ENCODE measurements at places on chromosomes 11 and 22.
A peak's percentile ranks its signal among the peaks of the same experiment; 100 is the strongest.

- no peak for DNase-seq
Measured at GRCh38 chr22:23912293-23912903, 18.2 kb downstream of the MIF start.

- no peak for DNase-seq
Measured at GRCh38 chr22:42116848-42117424, 13.7 kb downstream of the CYP2D6 start.

GRCh38 chr11:35040221-35040942 lies 98.6 kb upstream of the CD44 start:
- no peak for DNase-seq

- no peak for DNase-seq
Measured at GRCh38 chr11:60118338-60118737, 29.9 kb downstream of the MS4A2 start.

DNA sequence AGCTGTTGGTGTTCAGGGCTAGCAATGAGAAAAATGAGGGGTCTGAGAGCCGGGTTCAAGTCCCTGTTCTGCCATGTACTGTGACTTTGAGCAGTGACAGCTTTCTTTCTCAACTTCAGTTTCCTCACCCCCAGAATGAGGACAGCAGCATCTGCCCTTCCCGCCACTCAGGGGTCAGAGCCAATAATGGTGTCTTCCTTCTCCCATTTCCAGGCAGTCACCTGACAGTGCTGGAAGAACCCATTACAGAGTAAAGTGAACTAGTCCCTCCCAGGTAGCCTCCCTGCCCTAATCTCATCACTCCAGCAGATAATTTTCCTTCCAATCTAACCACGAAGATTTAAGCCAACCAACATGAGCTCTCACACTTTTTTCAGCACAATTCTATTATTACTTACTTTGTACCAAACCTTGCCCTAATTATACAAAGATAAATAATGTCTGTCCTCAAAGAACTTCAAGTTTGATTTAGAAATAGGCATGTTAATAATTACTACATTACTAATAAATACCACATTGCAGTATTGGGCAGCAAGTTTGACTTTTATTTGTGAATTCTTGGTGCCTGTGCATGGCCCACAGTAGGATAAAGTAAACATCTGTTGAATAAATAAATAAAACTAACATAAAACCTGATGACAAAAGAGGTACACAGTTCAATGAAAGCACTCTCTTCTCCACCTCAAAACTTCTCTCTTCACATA lies 61.0 kb downstream of the SERGEF start:
- no peak for DNase-seq

DNA sequence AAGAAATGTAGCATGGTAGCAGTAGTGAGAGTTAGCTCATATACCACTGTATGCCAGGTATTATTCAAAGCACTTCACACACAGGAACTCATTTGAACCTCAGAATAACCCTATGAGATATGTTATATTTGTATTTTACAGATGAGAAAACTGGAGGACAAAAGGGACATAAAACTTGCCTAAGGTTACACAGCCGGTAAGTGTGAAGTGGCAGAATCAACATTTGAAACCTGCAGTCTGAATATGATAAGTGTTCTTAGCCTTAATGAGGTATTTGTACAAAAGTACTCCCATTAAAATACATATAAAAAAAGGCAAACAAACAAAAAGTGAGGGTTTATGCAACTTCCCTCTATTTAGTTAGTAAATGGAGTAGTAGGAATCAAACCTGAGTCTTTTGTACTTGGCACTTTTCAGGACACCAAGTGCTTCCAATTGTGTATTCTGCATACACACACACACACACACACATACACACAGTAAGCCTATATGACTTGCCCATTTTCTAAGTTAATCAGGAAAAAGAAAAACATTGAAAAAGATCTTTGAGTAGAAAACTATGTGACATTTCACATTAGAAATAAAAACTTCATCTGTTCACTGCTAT lies 223.9 kb upstream of the FOLH1 start:
- DNase-seq: peak; percentile 26

DNA sequence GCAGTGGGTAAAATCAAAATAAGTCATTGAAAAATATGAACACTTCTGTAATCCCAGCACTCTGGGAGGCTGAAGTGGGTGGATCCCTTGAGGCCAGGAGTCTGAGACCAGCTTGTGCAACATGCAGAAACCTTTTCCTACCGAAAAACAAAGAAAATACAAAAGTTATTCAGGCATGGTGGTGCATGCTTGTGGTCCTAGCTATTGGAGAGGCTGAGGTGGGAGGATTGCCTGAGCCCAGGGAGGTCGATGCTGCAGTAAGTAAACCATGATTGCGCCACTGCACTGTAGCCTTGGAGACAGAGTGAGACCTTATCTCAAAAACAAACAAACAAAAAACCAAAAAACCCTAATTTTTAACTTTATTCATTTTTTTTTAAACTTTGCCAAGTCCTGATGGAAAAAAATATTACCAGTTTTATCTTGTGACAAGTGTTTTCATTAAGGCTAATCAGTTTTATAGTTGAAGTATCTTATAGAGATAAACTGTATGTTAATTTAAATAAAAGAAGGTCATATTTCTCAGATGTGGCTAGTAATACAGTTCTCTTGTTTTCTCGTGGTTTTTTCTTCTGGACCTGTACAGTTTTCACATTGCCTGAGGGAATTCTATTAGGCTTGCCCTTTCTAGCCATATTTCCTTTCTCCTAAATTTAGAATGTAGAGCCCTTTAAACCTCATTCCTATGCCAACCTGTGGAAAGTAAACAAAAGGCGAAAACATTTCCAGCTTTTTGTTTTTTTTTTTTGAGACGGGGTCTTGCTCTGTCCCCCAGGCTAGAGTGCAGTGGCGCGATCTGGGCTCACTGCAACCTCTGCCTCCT lies 9.4 kb downstream of the HIPK3 start:
- DNase-seq: no peak

DNA sequence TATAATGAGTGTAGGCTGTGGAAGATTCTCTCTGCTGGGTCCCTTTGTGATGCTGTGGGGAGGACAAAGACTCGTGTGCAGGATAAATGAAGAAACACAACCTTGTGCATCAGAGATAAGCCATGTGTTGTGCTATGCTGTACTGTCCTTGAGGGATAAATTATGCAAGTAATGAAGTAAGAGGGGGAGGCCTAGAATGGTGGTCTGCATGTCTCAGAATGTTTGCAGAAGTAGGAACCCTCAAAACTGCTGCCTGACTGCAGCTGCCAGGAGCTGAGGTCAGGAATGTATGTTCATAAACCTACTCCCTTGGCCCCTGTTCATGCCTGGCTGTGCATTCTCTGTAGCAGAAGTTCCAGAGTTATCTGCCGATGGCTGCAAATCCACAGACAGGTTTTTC lies 4.6 kb upstream of the SMCO4 start:
- no peak for DNase-seq

GRCh38 chr11:117874910-117875381 lies 1.5 kb downstream of the FXYD6 start:
- no peak for DNase-seq

GRCh38 chr11:12684816-12685215 lies 10.6 kb downstream of the TEAD1 start:
- DNase-seq: no peak

DNA sequence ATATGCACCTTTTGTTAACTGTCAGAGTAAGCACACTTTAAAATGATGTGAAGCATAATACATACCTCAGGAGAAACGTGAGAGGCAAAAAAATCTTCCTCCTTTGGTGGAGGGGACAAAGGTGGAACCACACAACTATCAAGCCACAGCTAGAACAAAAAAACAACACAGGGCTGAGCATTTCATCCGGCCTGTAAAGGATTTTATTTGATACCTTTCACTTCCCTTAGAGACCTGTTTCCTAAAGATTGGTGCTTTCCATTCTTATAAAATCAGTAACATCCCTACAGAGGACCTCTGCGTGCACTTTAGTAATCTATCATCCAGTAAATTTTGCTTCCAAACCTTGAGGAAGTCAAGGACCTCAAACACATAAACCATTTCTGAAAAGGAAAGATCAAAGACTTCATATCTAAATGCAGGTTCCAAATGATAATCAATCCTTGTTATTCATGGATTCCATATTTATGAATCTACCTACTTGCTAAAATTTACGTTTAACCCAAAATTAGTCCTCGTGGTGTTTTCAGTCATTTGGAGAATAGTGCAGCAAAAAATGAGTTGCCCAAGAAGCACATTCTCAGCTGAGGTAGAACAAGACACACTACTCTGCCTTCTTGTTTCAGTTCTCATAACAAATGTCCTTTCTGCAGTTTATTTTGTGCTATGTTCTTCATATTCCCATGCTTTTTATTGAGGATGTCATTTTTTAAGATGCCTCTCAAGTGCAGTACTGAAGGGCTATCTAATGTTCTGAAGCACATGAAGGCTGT lies 22.7 kb downstream of the ARFGAP3 start:
- no peak for DNase-seq

DNA sequence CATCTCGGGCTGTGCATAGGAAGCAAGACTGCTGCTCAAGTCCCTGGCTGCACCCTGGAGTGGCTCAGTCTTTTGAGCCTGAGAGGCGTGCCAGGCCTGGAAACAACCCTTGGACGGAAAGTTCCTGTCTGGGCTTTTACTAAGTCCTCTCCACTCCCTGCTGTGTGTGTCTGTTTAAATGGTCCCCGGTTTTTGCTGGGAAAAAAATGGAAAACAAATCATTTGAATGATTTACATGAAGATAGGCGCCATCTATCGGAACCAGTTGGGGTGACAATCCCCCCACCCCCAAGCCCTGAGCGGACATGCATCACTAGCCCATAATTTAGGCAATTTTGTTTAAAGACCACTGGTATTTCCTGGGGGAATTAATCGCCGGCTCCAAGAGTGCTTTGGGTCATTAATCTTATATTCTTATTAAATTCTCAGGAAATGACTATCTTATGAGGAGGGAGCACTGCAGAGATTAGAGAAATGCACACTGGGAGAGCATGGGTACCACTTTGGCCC lies 2.7 kb upstream of the GAB2 start:
- peak; percentile 60 for DNase-seq

DNA sequence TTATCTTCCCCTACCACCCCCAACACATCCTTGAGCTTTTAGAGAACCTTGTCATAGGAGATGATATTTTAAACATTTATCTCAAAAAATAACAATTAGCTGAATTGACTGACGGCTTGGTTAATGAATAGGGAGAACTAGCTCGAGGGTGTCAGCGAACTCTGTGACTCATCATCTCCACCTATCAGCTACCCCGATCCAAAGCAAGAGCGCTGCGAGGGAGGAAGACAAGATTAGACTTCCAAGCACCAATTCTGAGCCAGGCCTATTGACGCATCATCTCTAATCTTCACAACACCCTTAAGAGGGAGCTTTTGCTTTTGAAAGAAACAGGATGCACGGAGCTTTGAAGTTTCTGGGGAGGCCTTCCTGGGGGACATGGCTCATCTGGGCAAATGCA lies 51.0 kb upstream of the GALNT18 start:
- no peak for DNase-seq

DNA sequence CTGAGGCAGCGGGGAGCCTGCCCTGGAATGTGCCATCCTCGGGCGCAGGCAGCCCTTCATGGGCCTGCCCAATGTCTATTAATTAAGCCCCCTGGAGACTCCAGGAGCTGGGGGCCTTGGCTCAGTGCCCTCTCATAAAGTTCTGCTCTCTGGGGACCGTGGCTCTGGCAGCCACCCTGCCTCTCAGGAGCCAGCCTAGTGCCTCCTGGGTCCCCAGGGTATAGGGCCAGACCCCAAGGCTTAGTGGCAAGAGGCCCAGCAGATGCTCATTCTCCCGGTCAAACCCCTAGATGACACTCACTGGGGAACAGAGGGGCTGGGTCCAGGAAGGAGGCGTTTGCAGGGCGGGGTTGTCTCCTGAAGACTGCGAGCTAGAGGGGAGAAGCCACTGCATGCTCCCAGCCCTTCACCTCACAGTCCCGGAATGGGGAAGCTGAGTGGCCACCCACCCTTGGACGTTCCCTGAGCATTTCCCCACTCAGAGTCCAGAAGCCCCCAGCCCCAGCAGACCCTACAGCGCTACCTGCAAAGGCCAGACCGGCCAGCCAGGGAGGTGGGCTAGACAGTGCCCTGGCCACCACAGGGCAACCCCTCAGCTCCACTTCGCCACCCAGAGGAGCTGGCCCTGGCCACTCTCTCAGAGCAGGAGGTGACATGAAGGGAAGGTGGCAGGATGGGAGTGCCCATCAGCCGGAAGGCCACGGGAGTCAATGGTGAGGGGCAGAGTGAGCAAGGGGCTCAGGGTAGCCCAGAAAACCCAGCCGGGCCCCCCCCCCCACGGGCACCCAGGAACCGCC lies 83.0 kb downstream of the CDKN1C start:
- no peak for DNase-seq

GRCh38 chr11:99410636-99411035 lies 389.9 kb downstream of the CNTN5 start:
- DNase-seq: no peak

DNA sequence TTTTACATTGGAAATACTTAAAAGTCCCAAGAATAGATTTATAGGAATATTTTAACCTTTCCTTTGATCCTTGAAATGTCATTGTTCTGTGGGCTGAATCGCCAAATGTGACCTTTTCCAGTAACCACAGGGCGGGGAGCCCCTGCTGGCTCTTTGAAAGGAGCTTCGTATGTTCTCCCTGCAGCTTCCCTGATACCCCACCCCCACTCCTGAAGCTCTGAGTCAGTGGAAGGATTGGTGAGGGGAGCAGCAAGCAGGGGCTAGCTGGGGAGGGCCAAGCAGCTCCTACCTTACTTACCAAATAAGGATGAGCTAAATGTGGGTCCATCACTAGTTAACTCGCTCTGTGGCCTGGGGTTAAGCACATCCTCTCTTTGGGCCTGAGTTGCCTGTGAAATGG lies 87.7 kb downstream of the CHST1 start:
- DNase-seq: no peak

- DNase-seq: no peak
Measured at GRCh38 chr11:59206635-59207034, 6.1 kb downstream of the MPEG1 start.

GRCh38 chr22:45290410-45290936 lies 5.7 kb downstream of the UPK3A start:
- no peak for DNase-seq

DNA sequence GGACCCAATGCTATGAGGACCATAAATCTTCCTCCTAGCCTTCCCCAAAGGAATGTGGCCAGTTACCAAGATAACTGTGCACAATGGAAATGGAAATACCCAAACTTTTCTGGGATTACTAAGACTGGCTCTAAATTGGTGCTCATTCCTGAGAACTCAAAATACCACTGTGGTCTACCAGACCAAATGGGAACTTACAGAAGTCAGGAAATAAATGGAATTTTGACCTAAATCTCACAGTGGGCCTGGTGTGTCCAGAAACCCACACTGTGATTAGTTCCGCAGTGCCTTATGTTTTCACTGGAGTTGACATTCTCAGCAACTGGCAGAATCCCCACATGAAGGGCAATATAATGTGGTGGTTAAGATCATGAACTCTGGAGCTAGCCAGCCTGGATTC lies 99.4 kb upstream of the ZC3H12C start:
- no peak for DNase-seq

GRCh38 chr11:79449040-79449439 lies 8.2 kb upstream of the TENM4 start:
- no peak for DNase-seq

DNA sequence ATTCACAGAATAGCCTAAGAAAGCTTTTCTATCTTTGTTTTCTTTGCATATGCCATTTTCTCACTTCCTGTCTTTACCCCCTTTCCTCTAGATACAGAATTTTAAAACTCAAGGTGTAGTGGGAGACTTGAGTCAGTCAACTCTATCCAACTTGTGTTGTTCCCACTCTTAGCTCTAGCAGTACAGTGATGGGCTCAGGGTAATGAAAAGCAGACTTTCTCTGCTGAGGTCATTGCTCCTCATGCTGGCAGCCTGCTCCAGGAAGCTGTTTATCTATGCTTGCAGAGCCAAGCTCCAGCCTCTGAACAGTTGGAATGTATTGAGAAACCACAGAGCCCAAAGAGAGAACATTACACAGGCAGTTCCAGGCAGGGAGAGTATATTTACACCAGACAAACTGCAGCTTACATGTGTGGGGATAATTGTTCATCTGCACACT lies 68.1 kb downstream of the CSTPP1 start:
- DNase-seq: peak; percentile 53

Measured in NCI-H774 (cell line).